Right lung (tissue), 10 donors: ENCODE measurements at places on chromosomes 16 and 17.

DNA sequence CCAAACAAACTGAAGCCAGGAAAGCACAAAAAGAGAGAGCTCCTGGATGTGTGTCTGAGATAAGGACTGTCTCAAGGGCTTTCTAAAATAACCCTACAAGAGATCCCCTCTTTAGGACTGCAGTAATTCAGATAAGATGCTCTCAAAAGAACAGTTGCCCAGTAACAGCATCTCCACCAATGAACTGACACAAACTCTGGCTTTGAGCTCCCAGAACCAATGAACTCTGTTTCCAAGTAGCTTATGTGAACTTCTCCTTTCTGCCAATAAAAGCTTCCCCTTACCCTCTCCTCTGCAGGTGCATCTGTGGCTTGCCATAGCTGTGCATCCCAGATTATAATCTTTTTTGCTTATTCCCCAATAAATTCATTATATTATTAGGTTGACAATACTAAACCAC is 421.5 kb downstream of the SLC39A11 start:
- no peak for DNase-seq

GRCh38 chr17:1762233-1762900 is 507 bp downstream of the SERPINF1 start:
- DNase-seq = no peak

DNA sequence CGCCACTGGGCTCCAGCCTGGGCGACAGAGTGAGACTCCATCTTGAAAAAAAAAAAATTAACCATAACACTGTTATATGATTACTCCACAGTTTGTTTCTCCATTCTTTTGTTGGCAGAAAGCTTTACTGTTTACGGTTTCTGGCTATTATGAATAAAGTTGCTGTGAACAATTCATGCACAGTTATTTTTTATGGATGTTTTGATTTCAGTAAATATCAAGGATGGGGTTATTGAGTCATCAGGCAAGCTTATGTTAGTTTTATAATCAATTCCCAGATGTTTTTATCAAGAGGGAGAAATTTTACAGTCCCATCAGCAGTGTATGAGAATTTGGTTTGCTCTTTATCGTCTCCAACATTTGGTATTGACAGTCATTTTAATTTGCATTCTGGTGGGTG is 67.9 kb downstream of the TAOK1 start:
- no peak for DNase-seq

- no peak for DNase-seq
Observed at GRCh38 chr17:77318491-77319210, 177.9 kb downstream of the SEC14L1 start.

DNA sequence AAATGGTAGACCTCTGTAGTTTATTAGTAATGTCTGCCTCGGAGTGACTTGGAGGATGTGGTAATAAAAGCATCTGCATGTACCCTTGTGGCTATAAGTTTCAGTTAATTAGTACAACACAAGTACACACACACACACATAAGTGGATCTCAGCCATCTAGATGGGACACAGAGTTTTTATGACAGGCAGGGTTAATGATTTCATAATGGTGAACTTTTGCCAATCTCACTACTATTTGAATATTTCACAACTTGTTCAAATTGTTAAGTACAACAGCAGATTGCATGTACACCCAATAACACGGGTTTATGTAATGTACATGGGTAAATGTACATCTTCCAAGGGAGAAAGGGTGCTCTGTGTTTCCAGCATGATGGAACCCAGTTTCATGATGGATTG is 511.3 kb upstream of the HSBP1 start:
- DNase-seq = no peak

- DNase-seq = no peak
Observed at GRCh38 chr16:27790546-27791403, 240.8 kb downstream of the KATNIP start.

DNA sequence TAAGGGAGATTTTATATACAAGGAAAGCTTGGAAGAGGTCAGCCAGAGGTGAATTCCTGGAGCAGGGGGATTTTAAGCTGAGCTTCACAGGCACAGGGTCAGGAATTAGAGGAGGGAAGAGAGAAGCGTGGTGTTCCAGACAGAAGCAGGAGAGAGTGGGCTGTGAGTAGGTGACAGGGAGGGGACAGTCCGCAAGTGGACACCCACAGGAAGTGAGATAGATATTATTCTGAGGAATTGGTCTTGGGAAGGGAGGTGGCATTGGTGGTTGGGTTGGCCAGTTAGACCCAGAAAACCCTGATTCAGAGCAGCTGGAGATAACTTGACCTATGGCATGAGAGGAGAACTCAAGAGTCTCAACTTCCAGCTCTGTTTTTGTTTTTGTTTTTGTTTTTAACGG is 14.7 kb downstream of the PHB1 start:
- no peak for DNase-seq

- no peak for DNase-seq
Observed at GRCh38 chr17:15492791-15493692, 25.6 kb upstream of the CDRT4 start.

DNA sequence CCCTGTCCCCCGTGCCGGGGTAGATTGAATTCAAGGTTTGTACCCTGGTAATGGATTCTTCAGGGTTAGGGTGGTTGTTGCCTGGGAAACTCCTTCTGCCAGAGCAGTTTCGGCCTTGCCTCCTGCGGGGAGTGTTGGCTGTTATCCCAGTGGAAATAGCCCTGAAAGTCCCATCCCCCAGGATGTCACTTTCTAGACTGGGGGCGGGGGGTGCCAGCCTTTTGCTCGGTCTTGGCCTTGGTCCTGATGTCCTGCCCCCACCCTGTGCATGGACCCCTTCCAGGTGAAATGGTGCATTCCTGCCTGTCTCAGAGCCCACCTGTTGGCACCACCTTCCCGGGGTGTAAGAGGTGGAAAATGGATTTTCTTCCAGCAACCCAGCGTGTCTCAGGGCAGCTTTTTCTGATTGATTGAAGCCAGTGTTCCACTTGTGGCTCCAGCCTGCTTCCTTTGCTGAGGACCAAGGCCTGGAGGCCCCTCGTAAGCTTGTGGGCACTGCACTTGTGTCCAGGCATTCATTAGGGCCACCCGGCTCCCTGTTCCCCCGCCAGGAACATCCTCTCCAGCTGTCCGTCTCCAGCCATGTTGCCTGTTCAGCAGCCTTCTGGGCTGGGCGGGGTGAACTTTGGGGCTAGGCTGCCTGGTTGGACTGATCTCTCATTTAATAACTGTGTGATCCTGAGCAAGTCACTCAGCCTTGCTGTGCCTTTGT is 25.6 kb downstream of the MGAT5B start:
- DNase-seq = no peak

DNA sequence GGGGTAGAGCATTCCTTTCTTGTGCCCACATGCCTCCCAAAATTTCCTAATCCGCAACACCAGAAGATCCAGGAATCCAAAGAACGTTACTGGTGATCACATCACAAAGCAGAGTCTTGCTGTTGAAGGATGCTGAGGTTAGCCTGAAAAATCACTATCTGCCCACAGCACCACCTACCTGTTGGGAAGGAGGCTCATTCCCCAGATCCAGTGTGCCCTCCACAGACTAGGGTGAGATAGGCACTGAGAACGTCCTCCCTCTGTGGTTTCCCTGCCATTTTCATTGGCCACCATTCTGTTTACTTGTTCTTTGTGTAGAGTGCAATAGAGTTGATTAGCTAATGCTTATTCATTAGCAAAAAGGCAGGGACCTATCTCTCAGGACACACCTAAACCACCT is 30.3 kb downstream of the RCVRN start:
- no peak for DNase-seq

GRCh38 chr16:67872631-67873434 is at the start of gene EDC4:
Gene EDC4 (plus strand): TSS chr16:67873052. CDS start chr16:67873262, 210 bp downstream.
- peak; percentile 57 for DNase-seq

DNA sequence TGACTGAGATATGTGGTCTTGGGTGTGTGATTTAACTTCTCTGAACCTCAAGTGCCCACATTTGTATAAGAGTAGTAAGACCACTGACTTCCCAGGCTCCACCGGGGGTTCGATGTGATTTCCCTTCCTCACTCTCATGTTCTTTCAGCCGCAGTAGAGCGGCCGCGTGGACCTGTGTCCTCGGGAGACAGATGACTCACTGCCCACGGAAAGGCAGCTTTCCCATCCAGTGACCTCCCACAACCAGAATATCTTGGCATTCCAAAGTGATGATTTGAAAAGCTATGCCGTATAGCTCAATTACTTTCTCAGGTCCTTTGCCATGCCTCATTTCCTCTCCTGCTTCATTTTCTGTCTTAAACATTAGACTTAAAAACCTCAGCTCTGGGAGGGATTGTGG is 73.6 kb downstream of the IL21R start:
- DNase-seq = no peak
